ENCODE measurements at places on chromosomes 5 and 9. TPM values are rescaled to one million over a fixed set of nuclear protein-coding genes. Genes with fewer than 3 reads are reported as not detected.

PCDHGB4 gene
- total RNA-seq = not detected

HAND1 gene
- not detected for total RNA-seq

SPAG8 gene
- 1.1 TPM for total RNA-seq

FOXD4 gene
- total RNA-seq = not detected

TAF1L gene
- not detected for total RNA-seq

SPINK7 gene
- not detected for total RNA-seq

RAB3C gene
- not detected for total RNA-seq

TOPORS gene
- 14.3 TPM for total RNA-seq

SLC36A2 gene
- not detected for total RNA-seq

LHX3 gene
- total RNA-seq = not detected

PCDHGA4 gene
- not detected for total RNA-seq

ZNF883 gene
- 0.44 TPM for total RNA-seq

VLDLR gene
- total RNA-seq = 7.7 TPM

ZDHHC12 gene
- total RNA-seq = 53.1 TPM

Data from activated naive CD4-positive, alpha-beta T cell treated with anti-CD3 and anti-CD28 coated beads for 36 hours (primary cell).